ENCODE measurements at places on chromosomes 12 and 14.

DNA sequence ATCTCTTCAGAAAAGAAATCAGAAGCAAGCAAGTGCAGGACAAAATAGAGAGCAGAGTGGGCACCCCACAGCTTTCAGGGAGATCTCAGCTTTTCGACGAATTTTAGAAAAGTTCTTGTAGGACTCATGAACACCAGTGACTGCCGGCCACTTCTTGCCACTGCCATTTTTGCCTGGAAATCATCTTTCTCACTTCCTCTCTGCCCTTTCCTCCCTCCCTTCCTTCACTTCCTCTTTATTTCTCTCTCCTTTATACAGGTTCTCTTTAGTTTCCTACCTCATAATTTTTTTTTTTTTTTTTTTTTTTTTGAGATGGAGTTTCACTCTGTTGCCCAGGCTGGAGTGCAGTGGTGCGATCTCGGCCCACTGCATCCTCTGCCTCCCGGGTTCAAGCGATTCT lies 185.6 kb downstream of the APAF1 start:
- no peak for DNase-seq

- no peak for DNase-seq
Observed at GRCh38 chr12:55548756-55549155, 646 bp upstream of the OR6C4 start.

- no peak for DNase-seq
Observed at GRCh38 chr12:6546016-6546415, 9.8 kb downstream of the IFFO1 start.

DNA sequence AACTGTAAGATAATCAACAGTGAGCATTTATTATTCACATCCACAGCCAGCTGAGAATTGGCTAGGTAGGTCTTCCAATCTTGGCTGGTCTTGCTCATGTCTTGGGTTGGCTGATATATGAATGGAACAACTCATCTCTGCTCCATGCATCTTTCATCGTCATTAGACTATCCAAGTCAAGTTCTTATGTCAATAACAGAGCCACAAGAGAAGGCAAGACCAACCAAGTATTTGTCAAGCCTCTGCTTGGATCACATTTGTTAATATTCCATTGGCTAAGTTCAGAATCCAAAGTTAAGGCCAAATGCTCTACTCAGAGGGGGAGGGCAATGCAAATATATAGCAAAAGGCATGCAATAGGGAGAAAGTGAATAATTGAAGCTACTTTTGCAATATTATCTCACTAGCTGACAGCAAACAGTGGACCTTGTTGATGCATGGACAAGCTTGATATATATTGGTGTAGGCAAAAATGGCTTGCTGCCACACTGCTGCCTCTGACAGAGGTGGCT lies 53.1 kb downstream of the WASHC3 start:
- no peak for DNase-seq

DNA sequence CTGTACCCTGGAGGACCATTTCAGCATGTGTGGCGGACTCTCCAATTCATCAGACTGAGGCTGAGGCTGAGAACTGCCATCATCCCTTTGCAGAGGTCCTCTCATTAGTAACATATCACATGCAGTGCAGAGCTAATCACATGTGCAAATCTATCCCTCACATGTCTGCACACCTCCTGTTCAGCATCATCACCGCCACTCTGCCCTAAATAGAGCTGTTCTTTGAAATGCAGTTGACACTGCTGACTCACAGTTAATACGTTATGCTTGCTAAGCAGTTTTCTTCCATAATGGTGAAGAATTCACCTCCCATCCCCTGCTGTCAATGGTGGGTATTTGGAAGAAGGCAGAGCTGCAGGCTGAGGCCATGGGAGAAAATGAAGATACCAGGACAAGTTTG lies 85.0 kb upstream of the ANO2 start:
- DNase-seq, result no peak

DNA sequence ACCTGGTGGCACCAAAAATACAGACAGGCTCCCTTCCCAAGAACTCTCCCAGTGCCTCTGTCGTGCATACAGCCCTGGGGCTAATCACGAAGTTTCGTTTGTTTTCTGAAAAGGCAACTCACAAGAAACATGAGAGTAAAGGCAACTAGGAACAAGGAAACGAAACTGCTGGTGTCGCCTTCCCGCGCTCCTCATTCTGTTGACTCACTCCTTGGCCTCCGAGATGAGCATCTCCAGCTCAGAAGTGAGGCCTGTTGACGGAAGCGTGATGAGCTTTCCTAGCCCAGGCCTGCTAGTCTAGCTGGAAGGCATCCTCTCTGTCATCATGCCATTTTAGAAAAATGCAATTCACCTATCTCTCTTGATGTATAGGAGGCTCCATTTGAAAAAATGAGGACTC lies 50.5 kb downstream of the TTC9 start:
- DNase-seq, result no peak

GRCh38 chr12:28026701-28027100 lies 54.2 kb upstream of the PTHLH start:
- DNase-seq, result no peak

GRCh38 chr12:3694673-3695072 lies 58.2 kb downstream of the CRACR2A start:
- DNase-seq, result no peak

GRCh38 chr14:48333221-48333920 lies 658.0 kb upstream of the MDGA2 start:
- no peak for DNase-seq

- DNase-seq, result no peak
Observed at GRCh38 chr14:41313196-41313595, 293.5 kb upstream of the LRFN5 start.

DNA sequence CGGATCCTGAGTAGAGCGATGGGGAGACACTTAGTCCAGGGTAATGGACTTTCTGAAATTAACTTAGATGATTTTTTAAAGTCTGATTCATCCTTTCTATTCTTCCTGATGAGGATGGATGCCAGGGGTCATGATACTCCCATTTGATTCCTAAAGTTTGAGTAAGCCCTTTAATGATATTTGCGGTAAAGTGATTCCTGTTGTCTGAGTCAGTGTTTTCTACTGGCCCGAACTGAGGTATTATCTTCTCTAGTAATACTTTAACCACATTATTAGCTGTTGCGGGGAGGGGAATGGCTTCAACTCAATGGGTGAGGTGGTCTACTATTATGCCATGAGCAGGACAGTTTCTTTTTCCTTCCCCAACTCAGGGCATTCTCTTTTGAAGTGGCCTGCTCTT lies 111.6 kb downstream of the RIN3 start:
- no peak for DNase-seq

DNA sequence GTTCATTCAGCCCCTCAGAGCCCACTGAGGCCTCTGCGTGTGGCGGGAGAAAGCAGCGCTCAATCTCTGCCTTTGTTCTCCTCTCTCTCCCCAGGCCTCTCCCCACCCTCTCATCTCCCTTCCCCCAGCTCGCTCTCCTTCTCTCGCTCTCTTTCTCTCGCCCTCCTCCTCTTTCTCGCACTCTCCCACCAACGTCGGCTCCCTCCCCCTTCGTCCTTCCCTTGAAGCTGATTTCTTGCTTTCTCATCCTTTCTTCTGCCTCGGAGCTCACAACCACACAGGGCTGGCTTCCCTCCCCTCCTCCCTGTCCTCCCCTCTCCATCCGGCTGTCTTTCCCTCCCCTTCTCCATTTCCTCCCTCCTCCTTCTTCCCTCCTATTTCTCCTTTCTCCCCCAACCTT lies 96.4 kb downstream of the LRRC74A start:
- DNase-seq, result no peak

- DNase-seq, result no peak
Observed at GRCh38 chr14:52365071-52365470, 51.0 kb downstream of the PTGER2 start.

- no peak for DNase-seq
Observed at GRCh38 chr12:132364348-132364902, 35.0 kb upstream of the GALNT9 start.

- DNase-seq, result no peak
Observed at GRCh38 chr12:29728030-29728429, 55.7 kb downstream of the TMTC1 start.

DNA sequence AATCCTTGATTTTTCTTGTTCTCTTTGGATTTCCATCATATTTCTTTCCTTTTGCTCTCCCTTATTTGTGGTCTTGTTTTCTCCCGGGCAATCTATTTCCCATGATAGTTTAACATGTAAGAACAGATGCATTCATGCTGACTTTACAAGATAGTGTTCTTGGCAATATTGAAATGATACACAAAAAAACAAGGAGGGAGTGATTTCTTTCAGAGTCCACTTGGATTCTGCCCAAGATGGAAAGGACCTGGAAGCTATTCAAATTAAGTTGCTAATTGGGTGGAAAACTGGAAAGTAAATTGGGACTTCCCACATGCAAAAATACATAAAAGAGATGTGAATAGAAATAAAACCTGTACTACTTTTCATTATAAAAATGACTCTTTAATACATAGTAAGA lies 14.4 kb upstream of the YARS2 start:
- no peak for DNase-seq

DNA sequence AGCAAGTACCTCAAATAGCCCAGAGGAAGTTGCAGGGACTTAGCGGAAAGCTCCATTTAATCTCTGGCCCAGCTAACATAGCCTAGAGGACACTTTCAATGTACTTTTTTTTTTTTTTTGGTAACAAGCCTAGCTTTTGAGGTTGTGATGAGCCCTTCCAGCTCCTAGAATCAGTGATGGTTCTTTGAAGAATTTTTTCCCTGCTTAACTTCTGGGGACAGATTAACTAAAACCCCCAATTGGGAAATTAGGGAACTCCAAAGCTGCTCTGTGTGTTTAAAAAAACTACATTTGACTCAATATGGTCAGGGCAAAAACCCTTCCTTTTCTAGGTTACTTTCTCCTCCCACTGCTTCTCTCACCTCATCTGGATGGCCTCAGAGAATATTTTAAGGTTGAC lies 23.9 kb upstream of the ITGA5 start:
- DNase-seq, result no peak

GRCh38 chr12:94254270-94254669 lies 105.9 kb downstream of the PLXNC1 start:
- DNase-seq, result no peak

- no peak for DNase-seq
Observed at GRCh38 chr12:106315523-106315922, 13.0 kb downstream of the TCP11L2 start.

- DNase-seq, result no peak
Observed at GRCh38 chr14:42111355-42111754, 504.7 kb downstream of the LRFN5 start.

- DNase-seq, result no peak
Observed at GRCh38 chr12:100955139-100955538, 160.6 kb downstream of the ANO4 start.

GRCh38 chr12:112524269-112524668 lies 105.5 kb downstream of the PTPN11 start:
- no peak for DNase-seq

- DNase-seq, result no peak
Observed at GRCh38 chr14:49931523-49931922, 38.6 kb downstream of the ARF6 start.

DNA sequence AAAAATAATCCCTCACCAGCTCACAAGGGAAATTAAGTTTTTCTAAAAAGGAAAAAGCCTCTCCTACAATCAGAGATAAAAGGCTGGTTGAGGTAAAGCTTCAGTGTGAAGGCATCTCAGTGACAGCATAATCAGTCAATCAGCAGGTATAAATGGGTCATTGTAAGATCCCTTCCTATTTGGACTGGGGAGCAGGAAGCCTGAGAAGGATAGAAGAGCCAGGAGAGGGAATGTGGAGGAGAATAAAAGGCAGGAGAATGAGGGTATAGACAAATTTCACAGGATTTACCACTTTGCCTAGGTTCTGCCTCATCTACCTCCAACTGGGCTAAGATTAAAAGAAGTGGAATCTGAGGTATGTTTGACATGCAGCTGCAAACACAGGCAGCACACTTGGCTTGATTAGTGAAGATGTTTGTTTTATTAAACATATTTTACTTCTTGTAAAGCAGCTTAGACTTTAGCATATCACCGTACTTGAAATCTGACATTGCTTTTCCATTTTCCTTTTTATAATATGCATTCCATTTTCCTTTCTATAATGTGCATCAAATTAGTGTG lies 479.1 kb upstream of the USP15 start:
- DNase-seq, result no peak

DNA sequence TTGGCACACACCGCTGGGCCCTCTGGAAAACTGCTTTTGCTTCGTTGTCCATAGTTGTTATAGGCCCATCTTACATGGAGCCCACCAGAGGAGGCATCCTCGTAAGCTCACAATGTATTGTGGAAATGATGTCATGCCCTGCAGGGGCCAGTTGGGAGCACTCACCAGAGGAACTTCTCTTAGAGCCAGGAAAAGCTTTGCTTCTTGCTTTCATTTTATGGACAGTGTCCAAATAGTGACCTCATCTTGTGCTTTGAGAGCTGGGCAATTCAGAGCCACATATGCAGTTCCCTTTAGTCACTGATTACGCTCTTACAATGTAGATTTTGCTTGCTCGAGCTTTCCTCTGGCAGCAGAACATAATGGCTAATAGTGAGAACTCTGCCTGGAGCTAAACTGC lies 275.6 kb downstream of the AACS start:
- no peak for DNase-seq

DNA sequence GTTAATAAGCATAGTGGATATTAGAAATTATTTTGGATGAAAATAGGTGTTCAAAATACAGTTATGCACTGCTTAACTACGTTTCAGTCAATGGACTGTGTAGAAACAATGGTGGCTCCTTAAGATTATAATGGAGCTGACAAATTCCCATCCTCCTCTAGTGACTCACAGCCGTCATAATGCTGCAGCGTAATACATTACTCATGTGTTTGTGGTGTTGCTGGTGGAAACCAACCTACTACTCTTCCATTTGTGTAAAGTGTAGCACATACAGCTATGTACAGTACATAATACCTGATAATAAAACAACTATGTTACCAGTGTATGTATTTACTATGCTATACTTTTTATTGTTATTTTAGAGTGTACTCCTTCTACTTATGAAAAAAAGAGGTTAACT lies 111.2 kb upstream of the TMCC3 start:
- no peak for DNase-seq

GRCh38 chr12:47767216-47767724 lies 5.8 kb upstream of the SLC48A1 start:
- DNase-seq, result no peak

- DNase-seq, result no peak
Observed at GRCh38 chr14:72863216-72864006, 30.5 kb downstream of the DPF3 start.

- no peak for DNase-seq
Observed at GRCh38 chr12:98058838-98059237, 456.6 kb upstream of the TMPO start.

DNA sequence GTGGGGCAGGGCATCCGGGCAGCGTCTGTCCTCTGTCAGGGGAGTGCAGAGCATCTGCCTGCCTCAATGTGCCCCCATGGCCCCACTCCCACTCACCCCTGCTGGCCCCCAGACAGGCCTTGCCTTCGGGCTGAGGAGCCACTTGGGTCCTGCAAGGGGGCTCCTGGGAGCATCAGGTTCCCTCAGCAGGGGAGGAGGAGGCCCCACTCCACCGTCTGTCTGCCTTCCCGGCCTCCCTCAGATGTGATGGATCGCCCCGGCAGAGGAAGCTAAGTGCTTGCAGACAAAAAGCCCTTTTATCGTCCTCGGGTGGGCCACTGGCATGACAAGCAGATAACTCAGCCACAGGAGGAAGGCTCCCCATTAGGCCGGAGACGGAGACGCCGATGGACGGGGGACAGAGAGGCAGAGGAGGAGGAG lies 35.1 kb downstream of the NCOR2 start:
- no peak for DNase-seq
